ENCODE measurements at places on chromosomes 1 and 21.

DNA sequence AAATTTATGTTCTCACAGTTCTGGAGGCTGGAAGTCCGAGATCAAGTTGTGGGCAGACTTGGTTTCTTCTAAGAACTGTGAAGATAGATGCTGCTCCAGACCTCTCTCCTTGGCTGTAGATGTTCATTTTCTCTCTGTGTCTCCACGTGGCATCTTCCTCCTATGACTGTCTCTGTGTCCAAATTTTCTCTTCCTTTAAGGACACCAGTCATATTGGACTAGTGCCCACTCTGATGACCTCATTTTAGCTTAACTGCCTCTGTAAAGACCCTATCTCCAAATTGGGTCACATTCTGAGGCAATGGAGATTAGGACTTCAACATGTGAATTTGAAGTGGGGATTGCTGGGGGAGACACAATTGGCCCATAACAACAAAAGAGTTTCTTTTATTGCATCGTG, 125.3 kb upstream of the ETS2 start:
- DNase-seq = no peak

DNA sequence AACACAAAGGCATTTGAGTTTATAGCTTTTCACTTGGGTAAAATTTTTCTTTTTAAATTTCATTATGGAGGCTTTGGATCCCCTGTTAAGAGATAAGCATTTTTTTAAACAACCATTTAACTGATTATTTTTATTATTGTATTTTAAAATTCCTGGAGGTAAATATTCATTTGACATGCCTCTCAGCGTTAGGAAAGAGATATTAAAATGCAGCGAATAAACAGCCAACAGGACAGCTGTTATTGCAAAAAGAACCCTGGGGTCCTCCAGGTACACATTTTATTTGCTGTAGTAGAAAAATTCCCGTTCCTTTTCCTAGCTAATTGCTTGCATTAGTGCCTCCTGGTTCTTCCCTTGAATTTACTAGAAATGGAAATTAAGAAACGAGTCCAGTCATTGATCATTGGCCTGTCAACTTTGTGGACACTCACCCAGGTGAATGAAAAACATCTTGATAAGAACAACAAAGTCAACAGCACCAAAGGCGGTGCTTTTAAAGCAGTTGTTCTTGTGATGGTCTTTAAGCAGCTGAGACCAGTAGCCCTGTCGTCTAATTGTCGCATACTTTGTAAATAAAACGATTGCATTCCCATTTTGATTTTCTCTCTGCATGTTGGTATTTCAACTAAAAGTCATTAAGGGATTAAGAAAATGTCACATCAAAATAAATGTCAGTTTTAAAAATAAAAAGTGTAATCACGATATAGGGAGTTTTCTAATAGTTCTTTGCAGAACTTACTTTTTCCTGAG, 282.4 kb downstream of the GRIK1 start:
- no peak for DNase-seq

DNA sequence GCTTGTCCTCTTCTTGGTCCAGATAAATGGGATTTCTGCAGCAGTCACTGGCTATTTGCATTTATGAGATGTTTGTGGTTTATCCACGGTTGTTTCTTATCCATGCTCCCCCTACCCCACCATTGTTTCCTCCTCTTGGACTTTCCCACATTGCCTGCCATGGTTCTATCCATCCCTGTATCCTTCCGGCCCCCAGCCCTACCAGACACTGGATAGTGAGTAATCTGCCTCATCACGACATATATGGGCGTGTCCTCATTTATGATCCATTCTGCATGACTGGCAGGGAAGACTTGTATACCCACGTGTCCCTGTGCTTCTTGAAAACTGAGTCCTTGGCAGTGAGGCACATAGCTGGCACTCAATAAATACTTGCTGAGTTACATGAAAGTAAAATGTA, 40.1 kb downstream of the CACNA1S start:
- no peak for DNase-seq

GRCh38 chr1:59180735-59181134, 116.2 kb upstream of the FGGY start:
- DNase-seq = no peak

DNA sequence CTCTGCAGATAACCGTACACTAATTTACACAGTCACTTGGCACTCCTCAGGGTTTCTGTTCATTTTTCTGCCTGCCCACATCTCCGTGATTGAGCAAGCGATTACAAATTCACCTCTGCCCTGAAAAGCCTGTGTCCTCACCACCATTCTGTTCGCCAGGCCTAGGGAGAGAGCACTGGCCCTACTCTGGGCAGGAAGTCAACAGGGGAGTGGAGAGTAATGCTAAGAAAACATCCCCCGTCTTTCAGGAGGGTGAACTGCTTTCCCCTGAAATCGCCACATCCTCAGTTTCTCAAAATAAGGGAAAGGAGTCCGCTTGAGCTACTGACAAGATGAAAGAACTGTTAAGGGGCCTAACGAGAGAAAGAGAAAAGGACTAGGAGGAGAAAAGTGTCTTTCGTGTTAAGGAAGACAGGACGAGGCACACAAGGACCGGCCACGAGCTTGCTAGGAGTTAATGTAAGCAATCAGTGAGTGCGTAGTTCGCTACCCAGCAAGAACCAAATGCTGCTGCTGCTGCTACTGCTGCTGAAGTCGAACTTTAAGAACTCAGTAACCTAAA, 632 bp downstream of the PEX19 start:
- no peak for DNase-seq

GRCh38 chr1:200231787-200232231, 178.0 kb downstream of the ZNF281 start:
- DNase-seq = no peak

DNA sequence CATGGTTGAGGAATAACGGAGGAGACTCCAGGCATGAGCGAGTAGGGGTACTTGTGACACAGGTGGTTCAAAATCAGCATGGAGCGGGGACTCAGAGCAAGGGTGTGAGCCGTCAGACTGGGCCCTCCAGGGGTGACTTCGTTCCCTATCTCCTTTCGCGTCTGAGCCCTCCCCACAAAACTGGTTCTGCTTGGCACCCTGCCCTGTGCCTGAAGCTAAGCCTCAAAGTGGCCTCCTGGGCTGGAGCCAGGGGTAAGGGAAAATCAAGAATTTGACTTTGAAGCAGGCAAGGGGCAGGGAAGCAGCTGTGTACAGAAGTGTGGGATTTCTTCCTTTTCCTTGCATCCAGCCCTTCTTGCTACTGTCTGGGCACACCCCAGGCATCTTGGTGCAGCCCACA, 331.5 kb upstream of the AJAP1 start:
- no peak for DNase-seq

GRCh38 chr1:45769261-45769932, 18.9 kb upstream of the IPP start:
- no peak for DNase-seq

DNA sequence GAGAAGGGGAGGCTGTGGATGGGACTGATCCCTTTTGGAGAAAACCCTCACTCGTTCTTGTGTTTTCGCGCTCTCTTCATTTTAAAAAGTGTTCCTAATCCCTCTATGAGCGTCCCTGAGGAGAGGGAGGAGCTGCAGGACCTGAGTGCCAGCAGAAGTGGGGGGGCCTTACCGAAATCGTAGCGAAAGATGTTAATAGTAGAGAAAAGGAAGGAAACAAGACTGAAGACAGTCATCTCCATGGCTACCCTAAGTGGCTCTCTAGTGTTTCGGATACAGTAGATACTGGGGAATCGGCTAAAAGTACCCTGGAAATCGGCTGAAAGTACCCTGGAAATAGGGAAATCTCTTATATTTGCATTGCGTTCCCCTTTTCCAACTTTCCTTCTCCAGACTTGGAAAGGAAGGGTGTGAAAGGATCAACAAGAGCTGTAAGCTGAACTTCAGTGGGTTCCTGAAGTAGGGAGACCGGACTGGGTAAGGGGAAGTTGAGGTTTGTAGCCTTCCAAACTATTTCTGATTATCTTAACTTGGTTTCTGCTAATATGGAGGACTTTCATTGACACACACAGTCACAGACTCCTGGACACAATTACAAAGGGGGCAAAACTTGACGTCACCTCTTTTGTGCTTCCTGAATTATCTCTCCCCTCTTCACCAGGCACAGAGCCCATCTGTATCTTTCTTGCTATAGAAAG, 486 bp upstream of the DSTYK start:
- DNase-seq = no peak
